ENCODE measurements at places on chromosomes 7 and 10.
A peak's percentile ranks its signal among the peaks of the same experiment; 100 is the strongest.

DNA sequence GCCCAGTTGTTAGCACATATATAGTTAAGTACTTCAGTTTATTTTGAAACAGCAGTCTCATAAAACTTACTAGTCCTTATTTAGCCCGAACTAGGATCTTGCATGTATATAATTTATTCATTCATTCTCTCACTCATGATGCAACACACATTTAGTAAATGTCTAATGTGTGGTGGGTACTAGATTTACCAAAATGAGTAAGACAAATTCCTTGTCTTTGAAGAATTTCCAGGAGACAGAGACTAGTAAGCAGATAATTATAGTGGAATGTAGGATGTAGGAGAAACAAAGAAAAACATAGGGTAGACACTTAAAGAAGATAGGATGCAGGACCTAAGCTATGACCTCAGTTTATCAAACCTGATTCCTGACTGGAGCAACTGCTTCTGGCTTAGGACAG lies 120.2 kb upstream of the AMPH start:
- no peak for DNase-seq

- DNase-seq, result peak; percentile 80
Observed at GRCh38 chr10:5587151-5588079, 62.7 kb downstream of the CALML3 start.

GRCh38 chr7:155032978-155033377 lies 30.1 kb upstream of the PAXIP1 start:
- DNase-seq, result no peak

- DNase-seq, result no peak
Observed at GRCh38 chr7:50206453-50207250, 97.9 kb upstream of the IKZF1 start.

DNA sequence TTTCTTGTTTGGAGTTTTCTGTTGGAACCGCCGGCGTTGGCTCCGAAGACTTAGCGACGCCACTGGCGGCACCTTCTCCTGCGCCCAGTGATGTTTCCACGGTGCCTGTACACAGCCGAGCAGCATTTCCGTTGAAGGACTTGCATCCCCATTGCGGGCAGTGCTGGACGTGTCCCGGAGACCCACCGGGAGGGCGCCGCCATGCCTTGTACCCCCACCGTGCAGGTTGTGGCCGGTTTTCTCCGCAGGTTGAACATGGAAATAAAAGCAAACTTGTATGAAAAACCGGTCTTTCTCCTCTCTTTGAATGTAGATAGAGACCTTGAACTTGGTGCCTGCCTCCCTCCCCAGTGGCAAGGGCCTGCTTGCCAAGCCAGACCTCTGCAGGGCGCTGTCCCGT lies 22.9 kb upstream of the CHST12 start:
- no peak for DNase-seq

- DNase-seq, result peak; percentile 12
Observed at GRCh38 chr7:137847568-137848050, 835 bp upstream of the DGKI start.

GRCh38 chr7:18013936-18014335 lies 13.7 kb downstream of the PRPS1L1 start:
- DNase-seq, result peak; percentile 7

GRCh38 chr10:102344067-102344466 lies 51.4 kb upstream of the NFKB2 start:
- peak; percentile 29 for DNase-seq

GRCh38 chr10:23779301-23779700 lies 340.4 kb downstream of the OTUD1 start:
- DNase-seq, result no peak

- DNase-seq, result no peak
Observed at GRCh38 chr7:108239501-108240225, 109.5 kb upstream of the LAMB4 start.

GRCh38 chr7:13257661-13258060 lies 570.2 kb downstream of the ARL4A start:
- no peak for DNase-seq

DNA sequence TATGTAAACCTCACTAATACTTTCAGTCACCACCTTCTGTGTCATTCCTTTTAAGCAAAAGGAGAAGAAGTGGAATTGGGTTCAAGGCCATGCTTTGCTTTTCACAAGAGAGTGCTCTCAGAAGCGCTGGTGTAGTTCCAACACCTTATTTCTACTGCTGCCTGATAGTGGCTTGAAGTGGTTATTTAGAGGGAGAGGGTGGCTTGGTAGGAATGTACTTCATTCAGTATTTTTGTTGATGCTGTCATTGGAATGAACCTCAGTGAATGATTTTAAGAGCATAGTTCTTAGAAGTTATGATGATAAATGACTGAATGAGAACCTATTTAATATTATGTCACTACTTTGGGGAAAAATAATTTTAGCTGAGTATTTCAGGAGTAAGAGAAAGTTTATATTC lies 396.7 kb downstream of the EXOC4 start:
- no peak for DNase-seq

GRCh38 chr7:66306243-66306642 lies 101.1 kb downstream of the TPST1 start:
- peak; percentile 58 for DNase-seq

DNA sequence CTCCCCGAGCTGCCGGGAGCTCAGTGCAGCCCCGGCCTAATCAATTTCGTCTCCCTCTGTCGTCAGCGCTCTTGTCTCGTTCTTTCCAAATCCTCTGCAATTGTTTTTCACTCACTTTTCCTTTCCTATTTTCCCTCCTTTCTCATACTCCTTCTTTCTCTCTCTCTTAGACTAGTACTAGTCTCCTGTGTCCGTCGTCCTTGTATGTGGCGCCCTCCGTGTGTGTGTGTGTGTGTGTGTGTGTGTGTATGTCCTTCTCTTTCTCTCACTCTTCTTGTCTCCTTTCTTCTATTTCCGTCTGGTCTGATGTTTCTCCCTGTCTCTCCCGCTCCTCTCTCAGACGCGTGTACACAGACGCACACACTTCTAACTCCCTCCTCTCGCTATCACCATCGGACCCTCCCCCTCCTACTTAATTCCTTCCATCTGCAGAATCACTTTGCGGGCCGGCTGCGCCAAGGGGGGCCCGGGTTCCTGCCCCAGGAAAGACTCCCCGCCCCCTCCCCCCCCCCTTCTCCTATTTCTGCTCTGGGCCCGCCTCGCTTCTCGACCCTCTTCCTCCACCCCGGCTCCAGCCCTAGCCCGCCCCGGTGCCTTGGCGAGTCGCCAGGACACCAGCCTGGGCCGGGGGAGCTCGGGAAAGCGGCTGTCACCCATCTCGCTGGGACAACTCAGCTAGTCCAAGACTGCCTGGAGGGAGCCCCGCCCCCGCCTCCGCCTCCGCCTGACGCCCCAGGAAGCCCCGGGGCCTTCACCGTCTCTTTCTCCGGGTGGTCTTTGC lies 743 bp upstream of the ZCCHC24 start:
- DNase-seq, result no peak

- DNase-seq, result no peak
Observed at GRCh38 chr10:114306116-114306973, 67.3 kb downstream of the VWA2 start.

- peak; percentile 15 for DNase-seq
Observed at GRCh38 chr10:77702166-77702565, 64.6 kb upstream of the KCNMA1 start.

DNA sequence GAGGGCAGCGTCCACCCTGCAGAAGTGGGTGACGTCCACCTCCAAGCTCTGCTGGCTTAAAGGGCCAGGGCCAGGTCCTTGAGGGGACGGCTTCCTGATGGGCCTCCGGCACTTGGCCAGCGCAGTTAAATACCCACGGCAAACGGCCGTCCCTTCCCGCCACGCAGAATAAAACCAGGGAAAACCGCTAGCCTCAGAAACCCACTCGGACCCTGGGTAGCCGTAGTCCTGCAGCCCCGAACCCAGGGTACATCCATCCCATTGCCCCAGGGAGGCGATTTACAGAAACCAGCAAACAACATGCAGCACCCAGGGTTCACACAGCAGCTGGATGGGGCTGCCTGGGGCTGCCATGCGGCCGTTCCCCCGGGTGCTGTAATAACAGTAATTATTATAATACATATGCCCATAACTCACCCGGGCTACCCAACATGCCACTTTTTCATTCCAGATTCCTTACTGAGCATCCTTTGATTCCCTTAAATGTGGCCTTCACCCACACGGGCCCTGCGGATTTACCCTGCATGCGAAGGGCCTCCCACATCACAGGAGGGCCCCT lies 81.5 kb upstream of the PDGFA start:
- no peak for DNase-seq

DNA sequence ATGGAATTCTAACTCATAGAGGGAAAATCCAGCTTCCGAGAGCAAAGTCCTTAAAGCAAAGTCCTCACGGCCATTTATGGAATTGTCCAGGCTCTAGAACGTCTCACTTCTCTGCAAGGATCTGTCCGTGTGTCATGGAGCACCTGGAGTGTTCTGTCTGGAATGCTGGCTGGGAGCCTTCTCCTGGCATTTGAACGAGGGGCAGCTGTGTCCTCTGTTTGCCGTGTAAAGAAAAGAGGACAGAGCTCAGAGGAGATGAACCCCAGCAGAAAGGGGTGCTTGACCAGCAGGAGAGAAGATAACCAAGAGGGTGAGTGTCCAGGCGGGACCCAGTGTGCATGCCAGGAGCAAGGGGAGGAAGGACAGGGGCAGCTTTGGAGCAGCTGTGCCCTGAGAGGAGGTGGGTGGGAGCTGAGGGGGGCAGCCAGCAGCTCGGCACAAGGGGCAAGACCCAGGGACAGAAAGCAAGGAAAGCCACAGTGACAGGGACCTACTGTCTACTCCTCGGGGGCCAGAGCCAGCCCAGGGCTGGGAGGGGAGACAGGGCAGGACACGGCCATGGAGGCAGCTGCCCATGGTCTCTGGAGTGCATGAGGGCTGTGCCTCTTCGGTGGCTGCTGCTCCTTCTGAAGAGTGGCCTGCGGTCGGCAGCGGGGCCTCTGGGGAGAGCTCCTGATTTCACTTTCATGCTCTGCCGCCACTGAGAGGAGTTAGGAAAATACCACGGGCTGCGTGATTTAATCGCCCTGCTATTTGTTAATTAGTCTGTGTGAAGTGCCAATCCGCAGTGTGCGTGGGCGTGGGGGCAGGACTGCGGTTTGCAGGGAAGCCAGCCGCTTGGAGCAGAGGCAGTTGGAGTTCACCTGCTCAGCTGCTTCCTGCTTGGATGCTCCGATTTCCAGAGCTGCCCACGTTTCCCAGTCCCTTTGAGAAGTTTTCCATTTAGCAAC lies 149.3 kb upstream of the SHH start:
- DNase-seq, result no peak

- no peak for DNase-seq
Observed at GRCh38 chr10:121493521-121493920, 104.7 kb downstream of the FGFR2 start.

DNA sequence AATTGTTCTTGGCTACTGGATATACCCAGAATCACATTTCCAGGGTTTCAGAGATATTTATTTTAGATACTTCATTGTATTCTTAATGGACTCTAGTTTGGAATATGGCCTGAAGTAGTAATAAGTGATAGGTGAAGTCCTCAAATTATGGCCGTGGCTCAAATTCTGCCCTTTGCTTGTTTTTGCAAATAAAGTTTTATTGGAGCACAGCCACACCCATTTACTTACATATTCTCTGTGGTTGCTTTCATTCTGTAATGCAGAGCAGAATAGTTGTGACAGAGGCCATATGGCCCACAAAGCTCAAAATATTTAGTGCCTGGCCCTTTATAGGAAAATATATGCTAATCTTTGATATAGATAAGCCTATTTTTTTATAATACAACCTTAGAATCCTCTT lies 19.5 kb downstream of the ANLN start:
- DNase-seq, result no peak

DNA sequence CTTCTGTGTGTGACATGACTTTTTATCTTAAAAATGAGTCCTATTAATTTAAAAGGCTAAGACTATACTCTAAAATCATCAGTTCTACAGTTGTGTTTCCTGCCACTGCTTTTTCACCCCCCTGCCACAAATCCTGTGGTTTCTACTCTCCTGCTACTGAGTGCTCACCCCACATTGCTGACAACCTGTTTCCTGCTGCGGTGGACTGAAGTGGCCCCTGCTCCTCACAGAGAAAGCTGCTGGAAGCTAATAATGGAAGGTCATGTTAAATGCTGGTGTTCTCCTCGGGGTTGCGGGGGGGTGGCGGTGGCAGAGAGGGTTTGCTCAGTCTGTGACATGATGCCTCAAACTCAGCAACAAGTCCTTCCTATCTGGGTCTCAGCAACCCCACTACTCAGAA lies 113.2 kb upstream of the INHBA start:
- no peak for DNase-seq

GRCh38 chr10:23419201-23419600 lies 19.7 kb upstream of the OTUD1 start:
- no peak for DNase-seq

DNA sequence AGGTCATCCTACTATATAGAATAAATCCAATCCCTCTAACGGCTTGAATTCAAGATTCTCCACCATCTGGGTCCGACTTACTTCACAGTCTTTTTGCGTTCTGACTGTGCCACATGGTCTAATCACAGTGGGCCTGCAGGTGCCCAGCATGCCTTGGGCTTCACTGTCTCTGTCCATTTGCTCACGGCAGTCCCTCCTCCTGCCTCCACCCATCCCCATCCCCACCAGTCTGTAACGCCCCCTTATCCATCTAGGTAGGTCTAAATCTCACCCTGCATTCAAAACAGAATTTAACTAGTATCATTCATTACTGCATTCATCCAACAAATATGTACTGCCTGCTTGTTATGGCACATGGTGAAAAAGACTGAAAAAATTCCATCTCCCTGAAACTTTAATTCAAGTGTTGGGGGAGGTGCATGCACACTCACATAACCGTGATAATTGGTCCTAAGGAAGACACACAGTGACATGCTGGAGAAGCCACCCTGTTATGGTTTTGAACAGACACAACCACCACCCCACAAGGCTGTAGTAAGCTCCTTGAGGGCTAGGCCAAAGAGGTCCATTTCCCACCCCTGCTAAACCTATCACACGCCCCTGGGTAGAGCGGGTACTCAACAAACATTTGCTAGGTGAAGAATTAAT lies 24.2 kb downstream of the SORBS1 start:
- no peak for DNase-seq

DNA sequence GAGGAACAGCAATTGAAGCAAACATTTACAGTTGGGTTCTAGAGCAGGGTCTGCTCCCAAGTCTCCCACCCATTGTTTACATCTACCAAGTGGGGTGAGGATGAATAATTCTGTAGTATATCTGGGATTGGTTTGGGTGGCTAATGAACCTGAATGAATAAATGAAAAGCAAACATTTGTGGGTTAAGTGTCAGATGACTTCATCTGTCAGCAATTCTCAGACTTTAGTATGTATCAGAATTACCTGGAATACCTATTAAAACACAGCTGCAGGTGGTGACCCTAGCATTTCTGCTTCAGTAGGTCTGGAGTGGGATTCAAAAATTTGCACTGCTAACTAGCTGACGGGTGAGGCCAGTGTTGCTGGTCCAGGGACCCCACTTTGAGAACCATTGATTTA lies 18.0 kb upstream of the NPVF start:
- no peak for DNase-seq

DNA sequence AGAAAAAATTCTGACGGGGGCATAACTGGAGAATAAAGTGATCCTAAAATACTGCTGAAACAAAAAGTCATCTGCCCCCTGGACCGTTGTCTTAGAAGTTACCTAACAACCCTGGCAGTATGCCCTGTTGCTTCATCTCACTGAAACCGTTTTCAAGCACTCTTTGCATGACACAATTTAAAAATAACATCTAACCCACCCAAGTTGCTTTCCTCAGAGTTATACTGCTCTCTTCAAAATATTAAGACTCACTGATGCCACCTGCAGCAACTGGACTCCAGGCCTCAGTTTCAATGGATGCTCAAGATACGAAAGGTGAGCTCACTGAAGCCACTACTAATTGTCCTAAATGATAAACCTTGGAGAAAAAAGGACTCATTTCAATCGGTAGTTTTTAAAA lies 57.4 kb downstream of the CDK6 start:
- DNase-seq, result no peak

GRCh38 chr7:101232141-101232850 lies 5.3 kb downstream of the CLDN15 start:
- peak; percentile 10 for DNase-seq
